Thyroid gland (tissue), 4 donors: ENCODE measurements at places on chromosomes 7 and 10. TPM values are rescaled to one million over a fixed set of nuclear protein-coding genes. Genes with fewer than 3 reads are reported as not detected.

DNA sequence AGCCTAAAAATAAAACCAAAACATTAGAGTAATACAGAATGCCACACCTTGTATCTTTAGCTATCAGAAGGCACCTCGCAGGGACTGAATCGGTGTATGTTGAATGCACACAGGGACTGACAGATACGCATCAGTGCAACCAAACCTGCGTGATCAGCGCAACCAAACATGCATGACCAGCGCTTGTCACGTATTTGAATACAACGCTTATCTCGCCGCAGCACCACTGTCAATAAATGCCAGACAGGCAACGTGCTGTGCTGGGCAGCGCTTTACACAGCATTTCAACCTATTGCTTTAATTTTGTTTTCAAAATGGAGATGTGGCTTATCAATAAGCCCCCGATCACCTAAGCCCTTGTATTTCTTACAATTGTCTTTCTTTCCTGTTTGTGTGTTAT lies 242.4 kb downstream of the SFMBT2 start:
- no peak for DNase-seq

DNA sequence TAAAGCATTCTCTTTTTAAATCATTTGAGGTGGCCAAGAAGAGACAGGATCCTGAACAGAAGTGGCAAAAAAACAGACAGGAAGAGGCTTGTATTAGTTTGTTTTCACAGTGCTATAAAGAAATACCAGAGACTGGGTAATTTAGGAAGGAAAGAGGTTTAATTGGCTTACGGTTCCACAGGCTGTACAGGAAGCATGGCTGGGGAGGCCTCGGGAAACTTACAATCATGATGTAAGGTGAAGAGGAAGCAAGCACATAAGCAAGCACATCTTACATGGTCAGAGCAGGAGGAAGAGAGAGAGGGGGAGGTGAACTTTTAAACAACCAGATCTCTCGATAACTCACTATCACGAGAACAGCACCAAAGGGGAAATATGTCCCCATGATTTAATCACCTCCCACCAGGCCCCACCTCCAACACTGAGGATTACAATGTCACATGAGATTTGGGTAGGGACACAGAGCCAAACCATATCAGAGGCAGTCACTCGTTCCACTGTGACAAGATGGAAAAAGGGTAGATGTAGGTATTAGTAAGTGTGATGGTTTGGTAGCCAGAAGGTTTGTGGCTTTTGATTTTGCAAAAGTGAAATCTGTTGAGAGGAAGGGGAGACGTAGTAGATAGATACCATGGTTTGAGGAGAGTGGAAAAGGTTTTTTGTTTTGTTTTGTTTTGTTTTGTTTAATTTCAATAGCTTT lies 5.1 kb downstream of the MSRB2 start:
- no peak for DNase-seq

DNA sequence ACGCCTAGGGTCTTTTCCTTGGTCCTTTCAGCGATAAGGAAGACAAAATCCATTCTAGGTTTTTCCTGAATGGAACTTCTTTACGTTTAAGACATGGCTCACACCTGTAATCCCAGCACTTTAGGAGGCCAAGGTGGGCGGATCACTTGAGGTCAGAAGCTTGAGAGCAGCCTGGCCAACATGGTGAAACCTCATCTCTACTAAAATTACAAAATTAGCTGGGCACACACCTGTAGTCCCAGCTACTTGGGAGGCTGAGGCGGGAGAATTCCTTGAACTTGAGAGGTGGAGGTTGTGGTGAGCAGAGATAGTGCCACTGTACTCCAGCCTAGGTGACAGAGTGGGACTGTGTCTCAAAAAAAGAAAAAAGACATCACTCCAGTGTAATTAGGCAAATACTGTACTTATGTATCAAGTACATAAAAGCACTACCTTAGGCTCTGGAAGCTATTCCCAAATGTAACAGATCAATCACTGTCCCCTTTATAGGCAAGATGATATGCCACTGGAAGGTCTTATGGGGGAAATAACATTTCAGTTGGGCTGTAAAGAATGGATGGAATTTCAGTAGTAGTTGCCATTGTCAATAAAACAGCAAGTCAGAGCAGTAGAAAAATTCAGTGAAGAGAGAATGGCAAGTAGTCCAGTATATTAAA lies 5.7 kb downstream of the STK17A start:
- DNase-seq, result no peak

DNA sequence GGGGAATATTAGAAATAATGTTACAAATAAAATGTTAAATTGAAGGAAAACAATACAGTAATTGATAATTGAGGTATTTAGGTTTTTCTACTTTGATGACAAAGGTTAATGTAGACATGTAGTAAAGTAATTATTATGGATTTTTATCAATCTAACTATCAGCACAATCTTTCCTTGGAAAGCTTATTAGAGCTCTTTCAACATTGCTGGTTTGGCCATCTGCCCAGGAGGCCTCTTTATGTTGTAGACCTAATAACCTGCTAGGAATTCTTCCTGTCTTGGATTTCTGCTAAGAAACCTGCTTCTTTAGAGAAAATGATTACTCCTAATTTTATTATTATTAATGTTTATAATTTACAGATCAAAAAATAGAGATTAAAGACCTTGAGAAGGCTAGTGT lies 78.9 kb downstream of the CHRM2 start:
- peak; percentile 23 for DNase-seq

DNA sequence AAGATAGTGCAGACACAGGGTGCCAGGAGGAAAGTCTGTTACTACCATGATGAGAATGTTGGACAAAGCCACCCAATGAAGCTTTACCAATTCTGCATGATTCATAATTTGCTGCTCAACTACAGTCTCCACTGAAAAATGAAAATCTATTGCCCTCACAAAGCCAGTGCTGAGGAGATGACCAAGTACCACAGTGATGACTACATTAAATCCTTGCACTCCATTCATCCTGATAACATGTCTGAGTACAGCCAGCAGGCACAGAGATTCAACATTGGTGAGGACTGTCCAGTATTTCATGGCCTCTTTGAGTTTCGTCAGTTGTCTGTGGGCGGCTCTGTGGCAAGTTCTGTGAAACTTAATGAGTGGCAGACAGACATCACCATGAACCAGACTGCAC lies 144.0 kb downstream of the PLCE1 start:
- DNase-seq, result no peak

- DNase-seq, result no peak
Measured at GRCh38 chr7:75984130-75985008, 10.0 kb downstream of the TMEM120A start.

- no peak for DNase-seq
Measured at GRCh38 chr7:88147949-88148348, 71.9 kb downstream of the SRI start.

- no peak for DNase-seq
Measured at GRCh38 chr7:138944592-138944991, 36.6 kb downstream of the KIAA1549 start.

GRCh38 chr7:76122516-76123239 lies 74.8 kb downstream of the MDH2 start:
- no peak for DNase-seq

GRCh38 chr10:230758-231157 lies 95.5 kb downstream of the ZMYND11 start:
- DNase-seq, result no peak

- DNase-seq, result no peak
Measured at GRCh38 chr10:110947061-110947595, 27.7 kb downstream of the SHOC2 start.

DNA sequence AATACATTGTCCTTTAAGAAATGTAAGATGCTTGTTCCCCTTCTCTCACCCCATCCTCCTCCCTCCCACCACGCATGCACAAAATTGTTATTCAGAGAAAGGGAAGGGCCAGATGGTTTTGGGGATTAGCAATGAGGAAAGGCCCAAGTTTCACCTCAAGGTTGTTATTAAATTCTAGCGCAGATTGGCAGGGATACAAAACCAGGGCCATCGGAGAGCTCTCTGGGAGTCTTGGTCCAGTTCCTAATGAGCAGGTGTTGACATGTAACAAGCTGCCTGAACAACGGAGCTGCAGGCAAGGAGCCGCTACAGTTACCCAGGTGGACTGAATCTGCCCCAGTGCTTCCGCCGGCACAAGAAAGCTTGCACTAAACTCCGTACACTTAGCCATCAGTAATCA lies 9.7 kb upstream of the ANK3 start:
- DNase-seq, result peak; percentile 8

LRMDA gene
- total RNA-seq, result 23.8 TPM

STEAP4 gene
- total RNA-seq, result 45.2 TPM

HOXA6 gene
- 1.6 TPM for total RNA-seq

CACNA2D1 gene
- total RNA-seq, result 128 TPM
